Activated T-cell treated with anti-CD3 and anti-CD28 coated beads, Interleukin-2, amount 50 U/mL, for 72 hours (primary cell): ENCODE measurements at places on chromosomes 7 and 10. TPM values are rescaled to one million over a fixed set of nuclear protein-coding genes. Genes with fewer than 3 reads are reported as not detected.

- H3K4me1 ChIP-seq, result peaks cover 27% of the 10 kb centered on the region
- peaks cover 5% of the 10 kb centered on the region for H3K36me3 ChIP-seq
- peak; percentile 9 for DNase-seq
- H3K27me3 ChIP-seq, result no peaks in the 10 kb centered on the region
- H3K27ac ChIP-seq, result peak overlapping the region; percentile 93
These were observed 760 bp upstream of the FOXK1 start for GRCh38 chr7:4681218-4681851.

DNA sequence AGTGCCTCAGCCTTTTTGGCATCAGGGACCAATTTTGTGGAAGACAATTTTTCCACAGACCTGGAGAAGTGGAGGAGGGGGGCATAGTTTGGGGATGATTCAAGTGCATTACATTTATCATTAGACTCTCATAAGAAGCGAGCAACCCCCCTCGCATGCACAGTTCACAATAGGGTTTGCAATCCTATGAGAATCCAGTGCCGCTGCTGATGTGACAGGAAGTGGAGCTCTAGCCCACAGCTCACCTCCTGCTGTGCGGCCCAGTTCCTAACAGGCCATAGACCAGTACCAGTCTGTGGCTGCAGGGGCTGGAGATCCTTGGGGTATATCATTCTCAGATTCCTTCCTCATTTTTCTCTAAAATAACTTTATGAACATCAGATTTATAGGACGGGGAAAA, 50.8 kb downstream of the ATAD1 start:
- DNase-seq, result no peak
- no peak overlapping the region for H3K4me3 ChIP-seq
- no peak overlapping the region for H3K27ac ChIP-seq
- peaks cover 8% of the 10 kb centered on the region for H3K36me3 ChIP-seq

OIT3 gene
- total RNA-seq, result not detected

DNA sequence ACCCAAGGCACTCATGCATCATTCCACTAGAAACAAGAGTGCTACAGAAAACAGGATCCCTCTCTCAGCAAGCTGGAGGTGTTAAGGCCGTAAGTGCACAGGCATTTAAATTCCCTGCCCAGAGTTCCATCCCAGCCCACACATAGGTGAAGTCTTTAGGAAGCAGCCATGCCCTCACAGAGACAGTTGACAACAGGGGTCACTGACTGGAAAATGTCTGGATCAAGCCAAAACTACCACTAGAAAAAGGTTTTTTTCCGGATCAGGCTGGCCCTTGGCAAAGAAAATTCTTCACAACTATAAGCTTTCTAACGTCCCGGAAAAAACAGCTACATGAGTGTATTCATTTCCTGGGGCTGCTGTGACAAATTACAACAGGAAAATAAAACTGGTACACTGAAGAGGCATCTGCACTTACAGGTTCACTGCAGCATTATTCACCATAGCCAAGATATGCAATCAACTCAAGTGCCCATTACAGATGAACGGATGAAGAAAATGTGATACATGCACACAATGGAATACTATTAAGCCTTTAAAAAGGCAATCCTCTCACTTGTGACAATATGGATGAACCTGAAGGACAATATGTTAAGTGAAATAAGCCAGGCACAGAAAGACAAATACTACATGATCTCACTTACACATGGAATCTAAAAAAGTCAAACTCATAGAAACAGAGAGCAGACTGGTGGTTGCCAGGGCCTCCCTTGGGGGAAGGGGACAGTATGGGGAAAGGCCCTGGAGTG, 52.5 kb downstream of the SLC25A13 start:
- no peaks in the 10 kb centered on the region for H3K4me1 ChIP-seq
- H3K27me3 ChIP-seq, result no peaks in the 10 kb centered on the region
- peaks cover 9% of the 10 kb centered on the region for H3K36me3 ChIP-seq
- no peak overlapping the region for H3K27ac ChIP-seq
- H3K4me3 ChIP-seq, result no peak overlapping the region

EIF5AL1 gene
- total RNA-seq, result 0.10 TPM

DNA sequence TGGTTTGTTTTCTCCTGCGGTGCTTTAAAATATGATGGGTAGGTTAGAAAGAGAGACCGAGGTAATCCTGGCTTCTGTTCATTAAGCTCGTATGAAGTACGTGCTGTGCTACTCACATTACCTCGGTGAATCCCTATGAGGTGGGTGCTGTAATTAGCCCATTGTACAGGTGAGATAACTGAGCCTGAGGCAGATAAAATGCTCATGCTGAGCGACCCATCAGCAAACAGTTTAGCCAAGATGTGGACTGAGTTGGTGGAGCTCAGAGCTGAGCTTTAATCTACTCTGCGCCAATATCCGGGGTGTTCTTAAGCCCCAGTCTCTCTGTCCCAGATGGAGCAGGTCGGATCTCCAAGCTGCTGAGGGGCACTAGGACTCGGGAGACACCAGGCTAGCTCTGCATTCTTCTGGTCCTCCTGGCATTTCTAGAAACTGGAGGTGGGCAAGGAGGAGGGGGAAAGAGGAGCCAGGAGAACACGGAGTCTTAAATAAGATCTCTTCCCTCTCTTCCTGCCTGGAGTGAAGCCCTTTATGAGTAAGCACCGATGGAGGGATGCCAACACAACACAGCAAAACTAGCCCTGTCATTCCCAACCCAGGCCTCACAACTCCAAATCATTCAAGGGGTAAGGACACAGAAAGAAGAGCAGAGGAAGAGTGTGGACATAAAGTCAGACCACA, 458.5 kb downstream of the KCNMA1 start:
- no peak overlapping the region for H3K27ac ChIP-seq
- no peak overlapping the region for H3K4me3 ChIP-seq
- H3K36me3 ChIP-seq, result no peaks in the 10 kb centered on the region
- no peaks in the 10 kb centered on the region for H3K27me3 ChIP-seq
- no peaks in the 10 kb centered on the region for H3K4me1 ChIP-seq

- peak overlapping the region; percentile 32 for H3K4me3 ChIP-seq
- no peaks in the 10 kb centered on the region for H3K36me3 ChIP-seq
- no peaks in the 10 kb centered on the region for H3K4me1 ChIP-seq
These were observed 232.5 kb downstream of the SKIDA1 start for GRCh38 chr10:21292763-21293517.

TFR2 gene
- total RNA-seq, result 5.8 TPM

DNA sequence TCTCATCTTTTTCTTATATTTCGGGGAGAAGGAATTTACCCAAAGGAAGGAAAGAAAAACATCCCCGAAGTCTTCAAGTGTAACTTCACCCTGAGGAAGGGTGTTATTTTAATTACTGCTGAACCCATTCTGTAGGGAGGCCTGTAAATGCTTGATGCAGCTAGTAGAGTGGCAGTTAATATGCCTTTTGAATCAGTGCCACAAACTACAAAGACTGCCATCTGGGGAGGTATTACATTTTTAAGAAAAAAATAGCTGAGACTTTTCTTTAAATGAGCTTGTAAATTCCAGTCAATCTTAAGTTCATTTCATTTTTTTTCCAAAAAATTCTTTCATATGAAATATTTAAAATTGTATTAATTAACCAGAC, 233.1 kb upstream of the FERD3L start:
- DNase-seq, result no peak
- no peak overlapping the region for H3K4me3 ChIP-seq
- no peaks in the 10 kb centered on the region for H3K27me3 ChIP-seq
- H3K4me1 ChIP-seq, result no peaks in the 10 kb centered on the region
- H3K36me3 ChIP-seq, result no peaks in the 10 kb centered on the region
- H3K27ac ChIP-seq, result no peak overlapping the region

- H3K27me3 ChIP-seq, result no peaks in the 10 kb centered on the region
- H3K36me3 ChIP-seq, result no peaks in the 10 kb centered on the region
- DNase-seq, result no peak
- no peak overlapping the region for H3K4me3 ChIP-seq
- H3K27ac ChIP-seq, result no peak overlapping the region
- H3K4me1 ChIP-seq, result no peaks in the 10 kb centered on the region
These were observed 151.5 kb downstream of the LRRTM3 start for GRCh38 chr10:67077376-67077775.

DNA sequence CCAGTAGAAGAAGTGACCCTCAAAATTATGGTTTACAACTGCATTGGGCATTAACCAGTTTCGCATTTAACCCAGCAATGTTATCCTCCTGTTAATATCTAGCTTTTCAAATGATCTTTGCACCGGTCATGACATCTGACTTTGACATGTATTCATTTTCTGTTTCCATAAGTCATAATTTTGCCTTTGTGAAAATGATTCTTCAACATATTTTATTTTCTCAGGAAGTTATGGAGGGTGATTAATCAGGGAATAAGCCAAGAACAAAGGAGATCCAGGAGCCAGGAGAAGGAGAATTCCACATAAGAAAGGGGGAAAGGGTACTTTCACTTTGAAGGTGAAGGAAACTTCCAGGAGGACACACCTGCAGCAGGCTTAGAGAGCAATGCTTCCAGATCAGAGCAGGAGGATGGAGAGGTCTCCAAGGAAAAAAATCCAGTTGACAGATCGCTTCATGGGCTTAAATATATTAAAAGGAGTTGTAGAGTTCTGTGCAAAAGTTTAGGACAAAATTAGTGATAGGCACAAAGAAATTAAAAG, 92.1 kb upstream of the FAM3C start:
- H3K27ac ChIP-seq, result no peak overlapping the region
- DNase-seq, result no peak
- H3K27me3 ChIP-seq, result no peaks in the 10 kb centered on the region
- H3K4me3 ChIP-seq, result no peak overlapping the region
- no peaks in the 10 kb centered on the region for H3K4me1 ChIP-seq

DNA sequence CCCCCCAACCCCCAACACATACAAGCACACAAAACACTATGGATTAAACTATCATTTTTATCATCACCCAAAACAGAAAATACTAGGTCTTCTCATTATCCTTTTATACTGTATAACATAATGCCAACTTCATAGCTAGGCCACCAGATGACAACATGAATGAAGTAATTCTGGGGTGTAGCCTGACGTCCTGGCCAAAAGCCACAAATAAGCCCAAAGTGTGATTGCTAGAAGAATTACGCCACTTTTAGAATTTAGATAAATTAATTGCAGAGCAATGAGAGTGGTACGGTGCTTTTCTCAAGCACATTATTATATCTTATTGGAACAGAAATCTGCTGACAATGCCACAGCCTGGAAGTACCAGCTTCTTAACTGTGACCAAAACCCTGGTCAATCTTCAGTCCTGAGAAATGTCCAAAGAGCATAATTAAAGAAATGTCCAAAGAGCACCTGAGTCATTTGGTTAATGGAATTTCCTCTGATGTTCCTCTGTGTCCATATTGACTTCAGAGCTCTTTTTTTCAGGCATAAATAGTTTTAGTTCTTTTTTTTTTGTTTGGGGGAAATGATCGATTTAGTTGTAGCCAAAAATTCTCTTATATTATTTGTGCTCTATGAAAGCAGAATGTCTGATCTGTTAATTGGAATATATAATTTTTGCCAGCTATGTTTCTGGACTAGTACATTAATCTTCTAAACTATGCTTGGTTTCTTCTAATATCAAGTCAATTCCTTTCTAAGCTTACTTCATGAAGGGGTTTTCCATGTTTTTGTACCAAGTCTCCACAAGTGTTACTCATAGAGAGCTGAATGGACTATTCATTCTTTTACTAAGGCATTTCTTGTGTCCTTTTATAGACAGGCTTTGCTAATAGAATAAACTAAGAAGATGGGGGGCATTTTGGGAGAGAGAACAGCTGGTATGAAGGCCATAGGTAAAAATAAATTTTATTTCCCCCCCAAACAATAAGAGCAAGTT, 233.4 kb upstream of the SLC26A5 start:
- H3K36me3 ChIP-seq, result no peaks in the 10 kb centered on the region
- H3K4me3 ChIP-seq, result no peak overlapping the region
- H3K4me1 ChIP-seq, result no peaks in the 10 kb centered on the region
- DNase-seq, result no peak
- H3K27ac ChIP-seq, result no peak overlapping the region

- no peaks in the 10 kb centered on the region for H3K4me1 ChIP-seq
- H3K4me3 ChIP-seq, result no peak overlapping the region
- H3K27ac ChIP-seq, result no peak overlapping the region
- no peak for DNase-seq
- H3K36me3 ChIP-seq, result no peaks in the 10 kb centered on the region
These were observed 49.4 kb downstream of the AKR1D1 start for GRCh38 chr7:138125598-138126111.

PTF1A gene
- total RNA-seq, result not detected

- H3K36me3 ChIP-seq, result no peaks in the 10 kb centered on the region
- DNase-seq, result no peak
- H3K27me3 ChIP-seq, result peaks cover 3% of the 10 kb centered on the region
- no peak overlapping the region for H3K27ac ChIP-seq
- peak overlapping the region; percentile 72 for H3K4me3 ChIP-seq
These were observed 422 bp downstream of the AP1S1 start for GRCh38 chr7:101154693-101155102.

IGFBP1 gene
- total RNA-seq, result not detected

PLEKHS1 gene
- total RNA-seq, result not detected

- H3K36me3 ChIP-seq, result no peaks in the 10 kb centered on the region
- H3K4me1 ChIP-seq, result no peaks in the 10 kb centered on the region
- H3K4me3 ChIP-seq, result no peak overlapping the region
These were observed 22.4 kb downstream of the CFAP69 start for GRCh38 chr7:90267263-90267858.

DNA sequence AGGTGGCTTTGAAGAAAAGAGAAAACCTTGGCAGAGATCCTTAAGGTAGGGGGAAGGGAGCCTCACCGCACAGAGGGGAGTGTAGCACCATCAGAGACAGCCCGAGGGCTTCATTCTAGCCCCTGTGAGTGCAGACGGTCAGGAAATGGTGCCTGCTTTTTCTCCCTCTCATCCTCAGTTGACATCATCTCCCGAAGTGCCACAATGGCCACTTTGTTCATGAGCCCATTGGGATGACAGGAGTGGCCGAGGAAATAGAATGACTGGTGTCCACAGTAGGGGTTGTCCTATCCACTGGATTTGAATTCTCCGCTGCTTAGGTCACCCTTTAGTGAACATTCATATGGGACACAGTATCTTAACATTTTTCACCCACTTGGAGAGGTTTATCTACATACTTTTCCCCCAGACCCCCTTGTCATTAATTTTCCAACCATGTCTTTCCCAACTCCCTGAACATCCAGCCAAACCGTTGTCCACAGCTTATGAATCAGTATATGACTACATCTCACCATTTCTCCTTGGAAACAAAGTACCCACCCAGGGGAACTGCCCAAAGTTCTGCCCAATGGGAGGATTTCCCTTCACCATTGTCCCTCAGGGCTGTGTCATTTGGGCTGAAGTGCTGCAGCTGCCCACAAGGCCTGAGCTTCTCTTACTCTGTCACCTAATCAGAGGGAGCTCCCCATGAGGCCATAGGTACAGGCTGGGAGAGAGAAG, 108.8 kb downstream of the ADCY1 start:
- no peak for DNase-seq
- H3K27ac ChIP-seq, result no peak overlapping the region
- H3K27me3 ChIP-seq, result peaks cover 8% of the 10 kb centered on the region
- no peak overlapping the region for H3K4me3 ChIP-seq
- H3K36me3 ChIP-seq, result no peaks in the 10 kb centered on the region

SPDYE2 gene
- total RNA-seq, result not detected

GRCh38 chr7:101237206-101238067, at the start of gene CLDN15:
TSS of gene CLDN15 (minus strand) at chr7:101237802. CDS start at chr7:101237581, 221 bp downstream.
- no peaks in the 10 kb centered on the region for H3K4me1 ChIP-seq
- H3K4me3 ChIP-seq, result no peak within 1 kb of the TSS
- no peak within 1 kb of the TSS for H3K27ac ChIP-seq
